Activated CD4-positive, alpha-beta T cell treated with anti-CD3 and anti-CD28 coated beads, Interleukin-2, amount 10 ng/mL, durations not matched to agents 7 days and 5 days (primary cell): ENCODE measurements at places on chromosomes 1 and 21. TPM values are rescaled to one million over a fixed set of nuclear protein-coding genes. Genes with fewer than 3 reads are reported as not detected.

- DNase-seq, result no peak
These were observed 138.9 kb downstream of the ACTL8 start for GRCh38 chr1:17893891-17894631.

Gene ZNF362
- total RNA-seq, result 21.4 TPM

Gene LPAR3
- 1.3 TPM for total RNA-seq

Gene KRTAP19-3
- not detected for total RNA-seq

DNA sequence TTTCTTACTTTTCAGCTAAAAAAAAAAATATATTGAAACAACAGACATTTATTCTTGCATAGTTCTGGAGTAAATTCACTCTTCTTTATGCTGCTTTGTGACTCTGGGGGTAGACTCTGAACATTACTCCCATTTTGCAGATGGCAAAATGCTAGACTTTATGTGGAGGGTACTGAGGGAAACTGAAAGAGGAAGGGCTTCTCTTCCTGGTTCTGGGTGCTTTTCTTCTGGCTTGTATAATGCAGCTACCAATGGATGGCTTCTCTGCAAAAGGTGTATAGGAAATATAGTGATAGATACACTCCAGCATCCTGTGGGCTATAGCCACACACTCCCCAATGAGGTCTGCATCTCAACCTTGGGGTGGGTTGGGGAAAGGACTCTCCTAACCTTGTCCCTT lies 19.7 kb upstream of the ZBTB40 start:
- DNase-seq, result no peak

GRCh38 chr1:214550857-214551435 lies 456 bp downstream of the PTPN14 start:
- DNase-seq, result no peak

Gene OR13G1
- not detected for total RNA-seq

- peak; percentile 33 for DNase-seq
These were observed 14.0 kb upstream of the ALX3 start for GRCh38 chr1:110084227-110085078.

DNA sequence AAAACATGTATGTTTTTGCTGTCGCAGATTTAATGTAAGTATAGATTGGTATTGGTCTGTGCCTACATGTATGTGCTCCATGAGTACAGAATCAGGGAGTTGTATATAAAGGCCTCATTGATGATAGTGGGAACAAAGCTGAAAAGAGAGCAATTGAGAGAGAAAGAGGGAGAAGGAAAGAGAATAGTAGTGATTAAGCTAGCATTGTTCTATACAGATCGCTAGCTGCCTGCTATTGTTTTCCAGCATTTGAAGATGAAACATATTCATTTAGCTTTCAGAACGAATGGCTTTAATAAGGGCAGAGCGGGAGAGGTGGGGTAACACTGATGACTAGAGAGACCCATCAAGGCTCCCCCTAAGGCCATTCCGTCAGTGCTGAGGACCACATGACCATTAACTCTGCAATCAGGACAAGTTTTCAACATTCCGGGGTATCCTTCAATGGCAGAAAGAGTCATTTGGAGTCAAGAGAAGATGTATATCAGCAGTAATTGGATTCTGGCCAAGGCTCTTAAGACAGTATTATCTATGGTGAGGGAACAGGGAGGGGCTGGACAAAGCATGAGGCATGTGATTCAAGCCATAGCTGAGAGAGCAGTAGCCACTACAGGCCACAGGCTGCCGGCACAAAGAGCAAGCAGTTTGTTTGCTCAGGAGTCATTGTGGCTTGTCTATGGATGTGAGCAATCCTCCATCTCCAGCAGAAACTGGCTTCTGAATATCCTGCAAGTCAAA lies 176.5 kb downstream of the PBX1 start:
- DNase-seq, result no peak

GRCh38 chr1:25562101-25562927 lies 18.9 kb downstream of the LDLRAP1 start:
- peak; percentile 92 for DNase-seq

GRCh38 chr1:116686723-116687352 lies 19.3 kb upstream of the IGSF3 start:
- no peak for DNase-seq
